ENCODE measurements at places on chromosomes 4 and X.

GRCh38 chr4:149353241-149353640 lies 462.4 kb downstream of the IQCM start:
- no peak for DNase-seq

GRCh38 chrX:112734290-112734689 lies 54.6 kb upstream of the LHFPL1 start:
- DNase-seq = no peak

GRCh38 chr4:10891866-10892265 lies 207.3 kb upstream of the CLNK start:
- DNase-seq = no peak

DNA sequence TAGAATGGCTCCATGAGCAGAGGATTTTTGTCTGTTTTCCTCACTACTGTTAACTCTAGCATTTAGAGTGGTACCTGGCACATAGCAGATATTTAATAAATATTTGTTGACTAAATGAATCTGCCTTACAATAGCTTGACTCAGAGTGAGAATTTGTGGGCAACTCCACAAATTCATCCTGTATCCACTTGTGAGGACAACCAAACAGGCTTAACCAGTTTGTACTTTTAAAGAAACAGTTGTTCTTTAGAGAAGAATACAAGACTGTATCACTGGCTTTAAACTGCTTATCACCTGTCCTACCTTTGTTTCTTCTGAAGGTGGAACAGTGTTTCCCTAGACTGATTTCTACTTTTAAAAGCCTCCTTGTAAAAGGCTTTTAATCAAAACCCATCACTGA lies 141.3 kb upstream of the SH3RF1 start:
- no peak for DNase-seq

DNA sequence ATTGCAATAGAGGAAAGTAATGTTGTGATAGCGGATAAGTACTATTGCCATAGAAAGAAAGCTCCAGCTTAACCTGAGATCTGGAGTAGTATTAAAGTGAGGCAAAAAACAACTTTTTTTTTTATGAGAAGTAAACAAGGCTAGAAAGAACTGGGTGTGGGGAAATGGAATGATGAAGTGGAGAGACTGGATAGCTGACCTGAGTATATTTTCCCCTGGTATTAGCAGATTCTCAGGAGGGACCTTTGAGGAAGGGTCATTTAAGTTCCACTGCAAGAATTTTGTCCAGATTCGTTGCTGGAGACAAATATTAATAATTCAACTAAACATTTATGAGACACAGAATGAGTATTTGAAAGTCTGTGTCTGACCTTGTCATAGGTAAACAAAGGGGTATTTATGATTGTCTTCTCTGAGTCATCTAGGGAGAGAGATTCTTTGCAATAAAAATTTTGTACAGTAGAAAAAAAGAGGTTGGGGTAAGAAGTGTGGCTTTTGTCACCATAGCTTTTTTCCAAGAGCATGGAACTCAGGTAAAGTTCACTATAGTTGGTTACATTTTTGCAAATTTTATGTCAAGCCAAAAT lies 2095.9 kb downstream of the ARAP2 start:
- DNase-seq = no peak

DNA sequence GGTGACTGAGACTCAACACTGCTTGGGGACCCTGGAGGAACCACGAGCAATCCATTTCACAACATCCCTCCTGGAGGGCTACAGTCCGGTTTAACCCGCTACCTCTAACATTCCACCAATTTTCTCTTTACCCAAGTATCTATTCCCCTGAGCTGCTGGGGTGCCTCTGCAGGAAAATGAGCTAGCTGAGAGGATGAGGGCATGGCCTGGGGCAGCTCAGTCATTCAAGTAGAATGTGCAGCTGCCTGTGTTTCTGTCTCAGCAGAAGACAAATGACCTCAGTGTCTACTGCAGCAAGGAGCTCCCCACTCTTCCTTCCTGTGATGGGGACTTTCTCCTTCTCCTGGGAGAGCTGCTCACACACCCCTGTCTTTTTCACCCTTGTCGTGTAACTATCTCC lies 120.8 kb downstream of the ZNF518B start:
- DNase-seq = no peak

DNA sequence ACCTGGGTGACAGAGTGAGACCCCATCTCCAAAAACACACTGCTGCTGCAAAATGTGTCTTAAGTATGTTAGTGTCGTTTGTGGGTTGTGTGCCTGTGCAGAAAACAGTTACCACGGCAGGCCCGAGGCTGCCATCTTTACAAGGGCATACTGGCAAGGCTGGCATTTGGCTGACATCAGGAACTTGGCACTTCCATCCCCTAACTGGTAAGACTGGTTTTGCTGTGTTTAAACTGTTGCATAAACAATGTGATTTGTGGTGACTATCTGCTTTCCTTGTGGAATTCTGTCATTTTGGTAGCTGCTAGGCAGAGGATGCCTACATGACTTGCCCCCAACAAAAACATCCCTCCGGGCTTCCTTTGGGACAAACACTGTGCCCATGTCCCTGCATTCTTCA lies 12.3 kb downstream of the LRP2BP start:
- DNase-seq = no peak

DNA sequence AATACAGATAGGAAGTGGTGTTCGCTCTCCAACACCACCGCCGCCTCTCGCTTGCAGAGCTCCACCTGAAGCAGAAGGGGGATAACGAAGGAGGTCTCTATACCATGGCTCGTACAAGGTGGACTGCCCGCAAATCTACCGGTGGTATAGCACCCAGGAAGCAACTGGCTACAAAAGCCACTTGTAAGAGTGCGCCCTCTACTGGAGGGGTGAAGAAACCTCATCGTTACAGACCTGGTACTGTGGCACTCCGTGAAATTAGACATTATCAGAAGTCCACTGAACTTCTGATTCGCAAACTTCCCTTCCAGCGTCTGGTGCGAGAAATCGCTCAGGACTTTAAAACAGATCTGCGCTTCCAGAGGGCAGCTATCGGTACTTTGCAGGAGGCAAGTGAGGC lies 5.2 kb upstream of the BMP15 start:
- DNase-seq = no peak

- DNase-seq = no peak
Observed at GRCh38 chr4:25795566-25796454, 67.0 kb downstream of the SEL1L3 start.

GRCh38 chr4:156906325-156906724 lies 65.3 kb downstream of the PDGFC start:
- DNase-seq = no peak

DNA sequence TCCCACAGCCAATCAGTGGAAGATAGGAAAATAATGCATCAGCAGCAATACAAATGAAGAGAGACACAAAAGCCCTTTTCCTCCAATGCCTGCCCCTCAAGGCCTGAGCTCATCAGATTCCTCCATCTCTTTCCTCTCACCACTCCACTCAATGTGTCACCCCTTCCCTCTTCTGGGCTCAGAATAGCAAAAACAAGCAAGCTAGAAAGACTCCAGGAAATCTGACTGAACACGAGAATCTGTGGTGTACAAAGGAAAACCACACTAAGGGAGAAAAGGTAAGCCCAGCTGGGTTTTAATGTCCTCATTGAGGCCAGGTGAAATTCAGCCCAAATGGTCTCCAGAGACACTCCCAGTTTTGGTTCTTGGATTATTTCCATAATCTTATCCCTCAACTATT lies 46.3 kb downstream of the ARHGEF9 start:
- DNase-seq = no peak

GRCh38 chrX:38638952-38639529 lies 77.7 kb downstream of the TSPAN7 start:
- DNase-seq = no peak

GRCh38 chrX:65516756-65517155 lies 17.8 kb downstream of the LAS1L start:
- DNase-seq = no peak

- no peak for DNase-seq
Observed at GRCh38 chr4:8589823-8590545, 2.6 kb upstream of the CPZ start.

- DNase-seq = no peak
Observed at GRCh38 chr4:172686021-172686420, 482.6 kb upstream of the GALNT7 start.

Data from Right ventricle myocardium inferior (tissue), 1 donor.